Stimulated activated CD4-positive, alpha-beta T cell treated with anti-CD3 and anti-CD28 coated beads, Interleukin-15, amount 100 ng/mL, for 1 hour (primary cell): ENCODE measurements at places on chromosomes 4 and X.

DNA sequence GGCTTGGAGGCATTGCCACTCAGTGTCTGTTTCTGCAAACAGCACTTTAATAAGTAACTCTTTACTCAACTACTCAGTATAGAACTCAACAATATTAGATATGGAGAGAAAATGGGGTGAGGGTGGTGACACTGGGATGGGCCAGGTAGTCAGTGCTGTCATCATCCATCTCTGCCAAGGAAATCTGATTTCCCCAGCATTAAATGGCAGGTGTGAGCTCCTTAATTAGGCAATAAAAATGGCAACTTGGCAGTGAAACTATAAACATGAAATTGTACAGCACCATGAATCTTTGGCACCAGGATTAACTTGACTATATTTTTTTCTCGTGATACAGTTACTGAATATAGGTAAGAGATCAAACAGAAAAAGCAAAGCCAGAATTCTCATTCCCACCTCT, 146.2 kb downstream of the GLRA2 start:
- no peak for DNase-seq

- no peak for DNase-seq
Observed at GRCh38 chr4:105710678-105711077, 2.1 kb downstream of the GSTCD start.

GRCh38 chr4:5222047-5222446, 170.8 kb downstream of the STK32B start:
- DNase-seq = no peak

GRCh38 chr4:26084414-26084813, 170.4 kb downstream of the SMIM20 start:
- no peak for DNase-seq

DNA sequence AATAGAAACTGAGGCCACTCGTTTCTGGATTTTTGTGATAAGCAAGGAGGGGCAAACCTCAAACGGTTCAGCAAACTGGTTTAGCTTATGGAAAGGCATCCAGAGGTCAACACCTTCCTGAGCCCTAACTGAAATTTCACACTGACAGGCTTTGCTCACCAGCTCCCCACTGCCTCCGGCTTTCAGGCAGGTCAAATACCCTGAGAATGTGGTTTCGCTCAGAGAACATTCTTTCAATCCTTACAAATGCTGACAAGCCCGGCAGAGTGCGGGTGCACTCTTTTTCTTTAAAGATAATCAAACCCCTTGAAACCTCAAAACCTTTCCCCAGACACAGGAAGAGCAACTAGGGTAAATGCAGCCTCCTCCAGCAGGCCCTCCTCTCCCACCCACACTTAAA, 41.5 kb downstream of the CD40LG start:
- DNase-seq = no peak

GRCh38 chr4:2768124-2768523, 12.0 kb upstream of the TNIP2 start:
- DNase-seq = no peak

- no peak for DNase-seq
Observed at GRCh38 chr4:112813790-112814189, 176.8 kb downstream of the LARP7 start.

- no peak for DNase-seq
Observed at GRCh38 chrX:47828984-47829383, 7.7 kb upstream of the ZNF81 start.

- DNase-seq = no peak
Observed at GRCh38 chr4:162475246-162475645, 311.4 kb upstream of the FSTL5 start.
